ENCODE measurements at places on chromosomes 13 and 19. TPM values are rescaled to one million over a fixed set of nuclear protein-coding genes. Genes with fewer than 3 reads are reported as not detected.

The RXFP2 gene
- not detected for polyA plus RNA-seq

The ZNF225 gene
- polyA plus RNA-seq, result 1.6 TPM

The PRODH2 gene
- not detected for polyA plus RNA-seq

The OLFM4 gene
- not detected for polyA plus RNA-seq

The SIGLEC8 gene
- polyA plus RNA-seq, result not detected

The CATSPERD gene
- polyA plus RNA-seq, result not detected

The OR4F17 gene
- not detected for polyA plus RNA-seq

The ZNF784 gene
- 2.3 TPM for polyA plus RNA-seq

The ONECUT3 gene
- polyA plus RNA-seq, result under 0.01 TPM

The KLK3 gene
- not detected for polyA plus RNA-seq

GRCh38 chr13:46817095-46817494 is 20.1 kb upstream of the ESD start:
- no peak overlapping the region for H3K4me3 ChIP-seq
- no peak for DNase-seq
- peaks cover 7% of the 10 kb centered on the region for H3K27me3 ChIP-seq
- no peaks in the 10 kb centered on the region for H3K4me1 ChIP-seq

GRCh38 chr19:39160889-39161672 is 35.5 kb downstream of the PAK4 start:
- no peak for DNase-seq
- peaks cover 25% of the 10 kb centered on the region for H3K4me1 ChIP-seq
- no peak overlapping the region for H3K4me3 ChIP-seq
- H3K36me3 ChIP-seq, result no peaks in the 10 kb centered on the region
- peak overlapping the region; percentile 42 for H3K27ac ChIP-seq

GRCh38 chr13:41263261-41263971 is at the start of gene MTRF1:
Gene MTRF1, minus strand, starts transcription at chr13:41263576. Its CDS starts 2,669 bp downstream, at chr13:41260907.
- H3K27ac ChIP-seq, result peak within 1 kb of the TSS; percentile 89
- no peak for DNase-seq
- peaks cover 21% of the 10 kb centered on the region for H3K4me1 ChIP-seq
- H3K36me3 ChIP-seq, result no peaks in the 10 kb centered on the region

DNA sequence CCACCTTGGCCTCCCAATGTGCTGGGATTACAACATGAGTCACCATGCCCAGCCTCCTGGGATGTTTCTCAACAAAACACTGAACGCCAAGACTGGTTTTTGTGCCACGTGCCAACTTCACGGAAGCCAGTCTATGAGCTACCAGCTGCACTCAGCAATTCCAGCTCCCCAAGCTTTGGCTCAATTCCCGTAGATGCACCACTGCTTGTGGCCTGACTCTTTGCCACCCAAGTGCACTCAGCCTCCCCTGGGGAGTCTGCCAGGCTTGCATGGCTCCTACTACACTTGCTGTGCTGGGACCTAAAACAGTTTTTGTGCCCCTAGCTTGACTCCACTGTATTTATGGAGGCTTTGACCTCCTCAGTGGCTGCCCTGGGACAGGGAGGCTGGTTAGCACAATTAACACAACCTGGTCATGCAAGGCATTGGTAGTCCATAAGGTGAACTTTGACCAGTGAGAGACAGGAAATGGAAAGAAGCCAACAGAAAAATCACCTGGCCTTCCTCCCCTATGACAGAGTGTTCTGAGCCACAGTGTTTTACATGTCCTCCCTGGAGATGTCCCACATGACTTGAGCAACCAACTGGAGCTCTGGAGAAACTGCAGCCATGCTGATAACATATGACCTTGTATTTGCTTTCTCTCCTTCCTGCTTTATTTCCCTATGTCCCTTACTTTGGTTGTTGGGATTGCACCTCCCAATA is 1173.1 kb downstream of the UQCRFS1 start:
- H3K36me3 ChIP-seq, result no peaks in the 10 kb centered on the region
- DNase-seq, result no peak
- no peak overlapping the region for H3K4me3 ChIP-seq
- no peaks in the 10 kb centered on the region for H3K4me1 ChIP-seq

DNA sequence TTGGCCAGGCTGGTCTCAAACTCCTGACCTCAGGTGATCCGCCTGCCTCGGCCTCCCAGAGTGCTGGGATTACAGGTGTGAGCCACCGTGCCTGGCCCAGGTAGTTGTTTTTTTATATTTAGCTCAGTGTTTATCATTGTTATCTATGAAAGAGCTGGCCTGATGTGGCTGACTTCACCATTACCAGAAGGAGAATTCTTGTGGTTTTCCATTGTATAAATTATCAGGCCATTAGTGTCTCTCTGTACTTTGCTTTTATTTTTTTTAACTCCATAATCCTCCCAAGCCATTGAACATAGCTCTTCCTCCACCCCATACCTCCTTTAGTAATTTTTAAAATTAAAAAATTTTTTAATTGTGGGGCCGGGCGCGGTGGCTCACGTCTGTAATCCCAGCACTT is 24.2 kb downstream of the CERS4 start:
- no peak overlapping the region for H3K27ac ChIP-seq
- no peaks in the 10 kb centered on the region for H3K36me3 ChIP-seq
- no peaks in the 10 kb centered on the region for H3K27me3 ChIP-seq
- no peak for DNase-seq
- no peak overlapping the region for H3K4me3 ChIP-seq
- H3K4me1 ChIP-seq, result peaks cover 8% of the 10 kb centered on the region

DNA sequence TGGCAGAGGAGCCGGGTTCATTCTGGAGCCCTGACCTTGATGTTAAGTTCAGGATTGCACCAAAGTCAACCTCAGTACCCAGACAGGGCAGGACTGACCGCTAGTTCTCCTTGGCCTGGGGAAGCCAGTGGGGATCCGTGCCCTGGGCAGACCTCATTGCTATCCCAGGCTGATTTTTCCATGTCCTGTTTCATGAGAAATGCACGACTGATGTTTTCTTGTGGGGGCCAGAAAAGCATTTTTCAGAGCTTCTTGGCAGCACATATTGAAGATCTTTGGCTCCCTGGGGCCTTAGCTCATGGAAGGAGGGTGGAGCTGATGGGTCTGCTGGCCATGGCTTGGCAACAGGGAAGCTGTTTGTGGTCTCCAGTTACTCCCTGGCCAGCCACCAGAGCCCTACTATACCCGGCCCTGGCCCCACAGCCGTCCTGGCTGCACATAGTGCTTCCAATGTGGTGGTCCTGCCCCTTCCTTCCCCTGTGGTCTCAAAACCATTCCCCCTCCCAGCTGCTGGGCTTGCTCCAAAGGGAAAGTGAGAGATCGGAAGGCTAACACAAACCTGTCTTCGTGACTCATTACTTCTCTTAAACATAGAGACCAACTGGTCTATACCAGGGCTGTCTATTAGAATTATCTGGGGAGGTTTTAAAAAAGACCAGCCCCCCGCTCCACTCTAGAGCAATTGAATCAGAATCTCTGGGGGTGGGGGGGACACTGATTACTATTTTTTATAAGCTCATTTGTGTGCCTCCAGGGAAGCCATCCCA is 11.2 kb downstream of the IL17D start:
- DNase-seq, result no peak
- no peaks in the 10 kb centered on the region for H3K4me1 ChIP-seq
- H3K4me3 ChIP-seq, result no peak overlapping the region
- H3K36me3 ChIP-seq, result no peaks in the 10 kb centered on the region
- no peak overlapping the region for H3K27ac ChIP-seq
- peaks cover 17% of the 10 kb centered on the region for H3K27me3 ChIP-seq

DNA sequence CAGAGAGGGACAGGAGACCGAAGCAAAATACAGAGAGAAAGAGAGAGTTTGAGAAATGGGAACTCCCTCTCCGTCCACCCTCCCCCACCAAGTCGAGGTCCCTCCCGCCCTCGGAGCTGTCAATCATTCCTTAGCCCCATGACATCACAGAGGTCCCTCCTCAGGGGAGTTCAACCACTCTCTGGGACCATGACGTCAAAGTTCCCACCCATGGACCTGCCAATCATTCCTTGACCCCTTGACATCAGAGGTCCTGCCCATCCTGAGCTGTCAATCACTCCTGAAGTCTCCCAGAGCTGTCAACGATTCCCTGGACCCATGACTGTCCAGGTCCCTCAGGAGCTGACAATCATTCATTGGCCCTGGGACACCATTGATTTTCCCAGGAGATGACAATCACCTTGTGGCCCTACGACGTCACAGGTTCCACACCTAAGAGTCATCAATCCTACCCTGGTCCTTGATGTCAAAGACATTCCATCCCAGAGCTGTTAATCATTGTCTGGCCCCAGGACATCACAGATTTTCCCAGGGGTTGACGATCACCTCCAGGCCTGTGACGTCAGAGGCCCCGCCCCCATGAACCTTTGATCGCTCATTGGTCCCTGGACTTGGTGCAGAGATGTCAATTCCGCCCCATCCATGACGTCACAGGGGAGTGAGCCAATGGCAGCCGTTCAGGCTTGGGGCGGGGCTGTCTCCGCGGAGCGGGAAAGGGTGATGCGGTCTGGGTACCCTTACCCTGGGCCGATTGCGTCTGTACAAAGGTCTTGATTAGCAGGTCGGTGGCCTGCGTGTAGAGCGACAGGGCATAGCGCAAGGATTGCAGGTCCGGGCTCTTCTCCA is 61.7 kb downstream of the COLGALT1 start:
- peaks cover 14% of the 10 kb centered on the region for H3K27me3 ChIP-seq
- H3K4me1 ChIP-seq, result no peaks in the 10 kb centered on the region
- H3K36me3 ChIP-seq, result no peaks in the 10 kb centered on the region
- H3K4me3 ChIP-seq, result no peak overlapping the region

DNA sequence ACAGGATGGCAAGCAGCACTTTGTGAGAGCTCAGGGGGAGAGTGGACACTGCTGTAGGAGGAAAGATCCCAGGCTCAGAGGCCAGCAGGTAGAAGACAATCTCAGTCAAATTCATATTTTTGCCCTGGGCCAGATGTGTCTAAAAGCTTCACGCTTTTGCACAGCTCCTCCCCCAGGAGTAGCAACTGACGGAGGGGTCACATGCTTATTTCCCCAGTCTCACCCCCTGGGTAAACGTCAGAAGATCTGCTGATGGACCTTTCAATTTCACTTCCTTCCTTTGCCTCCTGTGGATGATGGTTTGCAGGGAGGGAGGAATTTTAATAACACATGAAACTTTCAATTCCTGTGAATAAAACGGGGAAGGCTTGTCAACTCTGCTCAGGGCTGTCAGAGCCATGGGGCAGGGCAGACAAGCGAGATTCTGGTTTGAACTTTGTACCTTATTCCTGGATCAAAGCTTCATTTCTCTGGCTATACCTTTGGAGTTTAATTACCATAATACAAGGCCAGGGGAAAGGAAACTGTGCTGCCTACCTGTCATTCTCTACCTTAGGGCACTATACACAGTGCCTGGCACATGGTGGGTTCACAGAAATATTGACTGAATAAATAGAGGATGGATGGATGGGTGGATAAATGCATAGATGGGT is 41.0 kb downstream of the POU4F1 start:
- no peak for DNase-seq
- no peaks in the 10 kb centered on the region for H3K36me3 ChIP-seq

- H3K27me3 ChIP-seq, result peaks cover 4% of the 10 kb centered on the region
- DNase-seq, result no peak
- no peak overlapping the region for H3K27ac ChIP-seq
- no peaks in the 10 kb centered on the region for H3K36me3 ChIP-seq
Observed at GRCh38 chr19:17645339-17645963, 42.7 kb downstream of the UNC13A start.

GRCh38 chr13:20054586-20054985 is 96.1 kb downstream of the ZMYM2 start:
- no peak for DNase-seq
- no peaks in the 10 kb centered on the region for H3K4me1 ChIP-seq
- H3K27me3 ChIP-seq, result no peaks in the 10 kb centered on the region
- H3K27ac ChIP-seq, result no peak overlapping the region
- peaks cover 11% of the 10 kb centered on the region for H3K36me3 ChIP-seq
- H3K4me3 ChIP-seq, result no peak overlapping the region

DNA sequence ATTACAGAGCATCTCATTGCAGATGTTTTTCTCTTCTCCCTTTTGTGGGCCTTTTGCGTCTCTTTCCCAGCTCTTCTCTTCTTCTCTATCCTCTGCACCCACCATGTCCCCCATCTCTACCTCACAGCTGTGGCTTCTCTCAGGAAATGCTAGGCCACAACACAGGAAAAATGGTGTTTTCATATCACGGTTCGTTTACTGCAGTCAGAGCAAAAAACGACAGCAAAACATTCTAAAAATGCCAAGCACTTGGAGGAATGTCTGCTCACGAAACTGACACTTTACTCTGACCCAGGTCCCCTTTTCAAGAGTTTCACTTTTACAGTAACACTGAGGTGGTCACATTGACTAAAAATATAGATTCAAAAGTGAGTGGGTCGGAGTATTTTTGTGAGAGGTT is 152.2 kb downstream of the DCT start:
- H3K27me3 ChIP-seq, result no peaks in the 10 kb centered on the region
- H3K4me1 ChIP-seq, result peaks cover 11% of the 10 kb centered on the region
- no peak overlapping the region for H3K4me3 ChIP-seq

GRCh38 chr13:64817691-64818090 is 2412.4 kb downstream of the PCDH9 start:
- no peaks in the 10 kb centered on the region for H3K27me3 ChIP-seq
- H3K4me1 ChIP-seq, result no peaks in the 10 kb centered on the region
- H3K4me3 ChIP-seq, result no peak overlapping the region
- DNase-seq, result no peak
- H3K27ac ChIP-seq, result no peak overlapping the region

- no peaks in the 10 kb centered on the region for H3K36me3 ChIP-seq
- no peaks in the 10 kb centered on the region for H3K27me3 ChIP-seq
- H3K4me1 ChIP-seq, result peaks cover 4% of the 10 kb centered on the region
- no peak overlapping the region for H3K4me3 ChIP-seq
- DNase-seq, result no peak
Observed at GRCh38 chr13:41408121-41408520, 49.2 kb upstream of the RGCC start.

- H3K36me3 ChIP-seq, result peaks cover 2% of the 10 kb centered on the region
- no peak for DNase-seq
- no peak overlapping the region for H3K27ac ChIP-seq
- H3K27me3 ChIP-seq, result no peaks in the 10 kb centered on the region
Observed at GRCh38 chr13:99221567-99222239, 21.0 kb downstream of the UBAC2 start.

DNA sequence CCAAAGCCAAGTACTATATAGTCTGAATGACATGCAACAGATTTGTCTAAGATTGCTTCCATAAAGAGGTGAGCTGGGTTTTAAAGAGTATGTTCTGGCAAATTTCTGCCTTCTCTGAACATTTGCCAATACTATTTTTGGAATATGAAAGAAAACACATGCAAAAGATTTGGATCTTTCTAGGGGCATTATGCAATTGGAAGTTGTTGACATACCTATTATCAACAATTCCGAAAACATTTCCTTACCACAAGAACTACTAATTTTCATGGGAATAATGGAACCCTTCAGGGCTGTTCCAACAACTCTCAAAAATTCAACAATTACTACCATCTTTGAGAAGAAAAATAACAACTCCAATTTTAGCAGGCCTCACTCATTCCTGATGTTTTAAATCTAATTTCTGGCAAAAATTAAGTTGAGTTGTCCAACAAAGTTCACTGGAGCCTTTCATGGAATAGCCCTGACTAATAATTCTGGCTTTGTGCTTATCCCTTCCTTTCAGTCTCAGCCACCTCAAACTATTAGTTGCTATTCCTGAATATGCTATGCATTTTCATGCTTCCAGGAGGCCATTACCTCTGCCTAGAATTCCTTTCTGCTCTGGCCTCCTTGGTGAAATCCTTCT is 250.0 kb downstream of the RGCC start:
- no peak overlapping the region for H3K27ac ChIP-seq
- peaks cover 7% of the 10 kb centered on the region for H3K4me1 ChIP-seq
- H3K27me3 ChIP-seq, result no peaks in the 10 kb centered on the region
- H3K36me3 ChIP-seq, result no peaks in the 10 kb centered on the region

GRCh38 chr13:31045286-31046081 is 113.0 kb downstream of the TEX26 start:
- H3K4me3 ChIP-seq, result no peak overlapping the region
- no peaks in the 10 kb centered on the region for H3K36me3 ChIP-seq
- peak overlapping the region; percentile 93 for H3K27ac ChIP-seq
- H3K4me1 ChIP-seq, result peaks cover 43% of the 10 kb centered on the region

All from keratinocyte (primary cell).